ENCODE measurements at places on chromosomes 3 and 15.

DNA sequence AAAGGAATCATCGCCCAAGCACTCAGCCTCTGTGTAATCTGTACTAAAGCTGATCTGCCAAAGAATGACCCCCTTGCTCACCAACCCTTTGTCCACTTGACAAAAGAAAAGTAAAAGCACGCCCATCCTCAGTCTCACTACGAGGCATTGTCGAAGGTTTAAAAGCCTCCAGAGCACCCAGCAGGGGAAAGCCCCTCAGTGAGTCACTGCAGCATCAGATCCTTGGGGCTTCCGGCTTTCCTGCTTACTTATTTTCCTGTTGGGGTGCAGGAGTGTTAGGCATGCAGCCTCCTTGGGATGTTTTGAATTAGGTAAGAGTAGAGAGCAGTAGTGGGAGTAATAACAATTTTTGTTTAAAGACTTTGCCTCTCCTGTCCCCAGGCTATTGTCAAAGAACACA lies 216.1 kb downstream of the MTHFS start:
- no peak for DNase-seq

DNA sequence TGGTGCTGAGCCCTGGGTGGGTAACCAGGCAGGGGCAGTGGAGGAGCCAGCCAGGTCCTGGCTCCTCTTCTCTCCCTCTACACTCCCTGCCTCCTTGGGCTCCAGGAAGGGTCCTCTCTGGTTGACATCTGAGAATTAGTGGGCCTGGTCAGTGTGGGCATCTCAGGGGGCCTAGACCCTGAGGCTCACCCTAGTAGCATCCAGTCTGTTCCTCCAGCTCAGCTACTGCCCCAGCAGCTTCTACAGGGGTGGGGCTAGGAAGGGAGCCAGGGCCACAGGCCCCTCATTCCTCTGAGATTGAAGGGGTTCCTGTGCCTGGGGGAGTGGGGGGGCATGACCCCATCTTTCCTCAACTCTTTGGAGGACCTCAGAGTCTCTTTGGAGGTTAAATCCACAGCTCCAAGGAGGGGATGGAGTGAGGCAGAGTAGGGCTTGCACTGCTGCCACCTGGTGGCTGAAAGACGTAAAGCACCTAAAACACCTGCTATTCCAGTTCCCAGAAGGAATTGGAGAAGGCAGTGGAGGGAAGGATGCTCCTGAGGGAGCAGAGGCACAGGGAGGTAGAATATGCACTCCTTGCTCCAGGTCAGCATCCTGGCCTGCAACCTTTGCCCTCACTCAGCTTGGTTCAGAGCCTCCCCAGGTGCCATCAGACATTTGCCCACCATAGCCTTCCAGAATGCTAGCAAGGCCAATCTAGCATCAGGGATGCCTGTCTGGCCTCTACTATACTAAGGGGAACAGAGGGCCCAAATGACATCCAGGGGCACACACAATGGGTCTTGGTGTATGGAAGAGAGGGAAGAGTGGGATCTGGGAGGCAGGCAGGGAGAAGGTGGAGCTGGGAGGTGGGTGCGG lies 25.1 kb downstream of the C3orf18 start:
- peak; percentile 39 for DNase-seq

- peak; percentile 45 for DNase-seq
Observed at GRCh38 chr3:38521391-38521987, 25.3 kb downstream of the EXOG start.

- DNase-seq = no peak
Observed at GRCh38 chr15:98954411-98954810, 53.2 kb downstream of the PGPEP1L start.

DNA sequence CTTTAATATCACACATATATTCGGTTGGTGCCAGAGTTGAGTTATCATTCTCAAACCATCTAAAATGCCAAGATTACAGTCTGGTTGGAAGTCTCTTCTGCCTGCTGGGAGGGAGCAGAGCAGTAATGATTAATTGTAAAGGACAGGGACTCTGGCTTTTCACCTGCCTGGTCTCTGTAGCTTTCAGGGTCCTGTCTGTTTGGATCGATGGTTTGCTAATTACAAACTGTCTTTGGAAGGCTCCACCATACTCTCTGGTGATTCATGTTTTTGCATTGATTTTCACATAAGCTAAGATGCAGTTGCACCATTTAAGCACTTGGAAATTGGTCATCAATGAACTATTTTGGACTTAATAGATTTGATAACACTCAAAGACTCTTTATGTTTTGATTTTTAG lies 350.4 kb upstream of the SATB1 start:
- no peak for DNase-seq

Measured in stimulated activated CD4-positive, alpha-beta T cell treated with anti-CD3 and anti-CD28 coated beads, Interleukin-4, amount 100 ng/mL, for 4 hours (primary cell).